ENCODE measurements at places on chromosomes 6 and 20.

GRCh38 chr6:114053791-114054190 lies 82.8 kb upstream of the HDAC2 start:
- no peak for DNase-seq

DNA sequence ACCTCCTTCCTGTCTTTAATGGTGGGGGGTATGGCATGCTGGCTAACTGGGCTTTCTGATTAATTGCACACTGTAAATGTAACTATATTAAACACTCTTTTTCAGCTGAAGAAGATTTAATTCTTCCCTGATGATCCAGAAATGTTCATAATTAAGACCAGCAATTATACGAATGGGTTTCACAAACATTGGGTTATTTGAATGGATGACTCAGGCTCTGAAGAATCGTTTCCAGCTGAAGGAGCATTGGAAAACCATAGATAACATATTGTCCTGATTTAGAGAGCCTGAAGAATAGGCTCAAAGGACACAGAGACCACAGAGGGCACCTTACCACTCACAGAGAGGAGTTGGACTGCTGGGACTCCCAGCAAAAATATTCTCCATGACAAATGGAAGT lies 130.7 kb upstream of the SSTR4 start:
- DNase-seq, result no peak

- no peak for DNase-seq
Measured at GRCh38 chr6:168415098-168415992, 25.6 kb upstream of the SMOC2 start.

GRCh38 chr6:81996414-81996813 lies 243.9 kb upstream of the TENT5A start:
- DNase-seq, result no peak

- no peak for DNase-seq
Measured at GRCh38 chr6:37514321-37514771, 14.7 kb upstream of the CCDC167 start.

GRCh38 chr6:108872575-108872974 lies 24.4 kb downstream of the ARMC2 start:
- DNase-seq, result no peak

- no peak for DNase-seq
Measured at GRCh38 chr20:50293284-50294139, 102.9 kb downstream of the CEBPB start.

DNA sequence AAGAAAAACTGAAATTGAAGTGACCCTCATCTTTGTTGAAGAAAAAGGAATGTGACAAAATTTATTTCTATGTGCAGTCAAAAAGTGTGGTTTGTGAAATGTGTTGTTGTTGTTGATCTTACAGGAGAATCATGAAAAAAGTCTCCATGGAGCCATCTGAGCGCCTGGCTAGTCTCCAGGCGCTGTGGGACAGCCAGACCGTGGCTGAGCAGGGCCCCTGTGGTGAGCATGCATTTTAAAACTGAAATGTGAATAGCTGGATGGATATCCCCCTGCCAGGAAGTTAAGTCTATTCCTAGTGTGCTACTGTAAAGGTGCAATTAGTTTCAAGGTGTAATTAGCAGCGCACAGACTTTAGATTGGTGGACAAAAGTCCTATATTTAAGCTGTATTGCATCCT lies 170.6 kb downstream of the CARMIL1 start:
- DNase-seq, result no peak

DNA sequence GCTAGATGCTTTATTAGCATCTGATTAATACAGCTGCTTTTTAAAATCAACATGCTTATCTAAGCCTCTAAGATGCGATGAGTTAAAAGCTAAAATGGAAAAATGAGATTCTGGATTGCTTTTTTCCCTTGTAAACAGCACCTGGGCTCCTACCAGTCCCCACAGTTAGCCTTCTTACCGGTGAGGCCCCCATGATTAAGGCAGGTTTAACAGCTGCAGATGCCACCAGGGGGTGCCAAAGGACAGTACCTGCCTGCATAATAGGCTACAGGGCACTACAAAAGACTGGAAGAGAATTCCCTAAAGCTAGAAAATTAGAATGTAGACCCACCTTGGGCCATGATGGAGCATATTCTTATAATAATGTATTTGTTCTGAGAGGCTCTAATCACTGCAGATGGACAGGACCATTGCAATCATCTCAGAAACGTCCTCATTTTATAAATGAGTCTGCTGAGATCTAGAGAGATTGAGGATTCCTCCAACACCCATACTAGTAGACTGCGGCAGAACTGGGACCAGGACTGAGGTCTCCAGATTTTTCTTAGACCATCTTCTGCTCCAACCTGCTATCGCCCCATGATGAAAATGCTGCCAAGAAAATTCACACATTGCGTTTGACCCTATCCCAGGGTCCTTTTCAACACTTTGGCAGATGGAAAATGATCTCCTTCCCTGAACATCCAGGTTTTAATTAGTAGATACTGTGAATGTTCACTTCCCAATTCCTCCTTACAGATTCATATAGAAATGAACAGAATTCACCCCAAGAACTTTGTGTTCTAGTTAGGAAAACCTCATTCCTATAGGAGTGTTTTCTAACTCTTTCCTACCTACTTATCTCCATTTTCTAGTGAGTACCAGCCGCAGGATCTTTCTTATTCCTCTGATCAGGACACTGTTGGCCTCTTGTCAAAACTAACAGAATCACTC lies 148.8 kb downstream of the RPS12 start:
- peak; percentile 35 for DNase-seq

GRCh38 chr6:79157961-79158644 lies 76.4 kb downstream of the HMGN3 start:
- DNase-seq, result no peak

- no peak for DNase-seq
Measured at GRCh38 chr6:10873374-10873773, 8.5 kb downstream of the GCM2 start.

- no peak for DNase-seq
Measured at GRCh38 chr6:55668591-55668990, 89.6 kb upstream of the HMGCLL1 start.

- DNase-seq, result no peak
Measured at GRCh38 chr6:122717350-122717749, 62.2 kb upstream of the FABP7 start.

DNA sequence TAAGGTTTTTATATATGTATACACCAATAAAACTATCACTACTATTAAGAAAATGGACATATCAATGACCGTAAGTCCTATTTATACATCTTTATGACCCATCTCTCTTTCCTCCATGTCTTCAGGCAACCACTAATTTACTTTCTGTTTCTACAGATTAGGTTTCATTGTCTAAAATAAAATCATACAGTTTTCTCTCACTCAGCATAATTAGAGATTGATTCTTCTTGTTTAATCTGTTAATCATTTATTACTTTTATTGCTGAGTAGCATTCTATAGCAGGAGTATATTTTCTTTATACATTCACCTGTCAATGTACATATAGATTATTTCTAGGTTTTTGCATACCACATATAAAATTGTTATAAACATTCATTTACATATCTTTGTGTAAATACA lies 388.0 kb downstream of the RFPL4B start:
- DNase-seq, result no peak

Data from iPS DF 19.7 (cell line).